ENCODE measurements at places on chromosomes 6 and 20.
A peak's percentile ranks its signal among the peaks of the same experiment; 100 is the strongest.

- no peak for DNase-seq
Measured at GRCh38 chr6:32814145-32814544, 2.7 kb downstream of the HLA-DOB start.

DNA sequence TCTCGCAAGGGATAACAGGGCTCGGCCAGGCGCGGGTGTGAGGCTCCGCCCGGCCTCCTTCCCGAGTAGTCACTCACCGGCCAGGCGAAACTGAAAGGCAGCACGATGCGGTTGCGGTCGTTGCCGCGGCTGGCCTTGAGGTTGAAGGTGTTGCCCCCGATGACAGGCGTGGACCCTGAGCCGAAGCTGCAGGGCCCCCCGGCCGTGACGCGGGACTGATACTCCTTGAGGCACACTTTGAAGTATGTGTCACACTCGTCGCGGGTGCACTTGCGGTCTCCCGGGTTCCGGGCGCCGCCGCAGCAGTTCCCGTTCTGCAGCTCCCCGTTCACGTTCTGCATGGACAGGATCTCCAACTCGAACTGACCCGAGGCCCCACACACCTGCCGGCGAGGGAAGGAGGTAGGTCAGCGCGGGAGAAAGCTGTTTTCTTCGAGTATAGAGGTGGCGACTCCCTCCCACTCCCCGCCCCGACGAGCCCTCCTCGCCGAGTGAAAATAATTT is 1.1 kb downstream of the JAG1 start:
- no peak for DNase-seq

DNA sequence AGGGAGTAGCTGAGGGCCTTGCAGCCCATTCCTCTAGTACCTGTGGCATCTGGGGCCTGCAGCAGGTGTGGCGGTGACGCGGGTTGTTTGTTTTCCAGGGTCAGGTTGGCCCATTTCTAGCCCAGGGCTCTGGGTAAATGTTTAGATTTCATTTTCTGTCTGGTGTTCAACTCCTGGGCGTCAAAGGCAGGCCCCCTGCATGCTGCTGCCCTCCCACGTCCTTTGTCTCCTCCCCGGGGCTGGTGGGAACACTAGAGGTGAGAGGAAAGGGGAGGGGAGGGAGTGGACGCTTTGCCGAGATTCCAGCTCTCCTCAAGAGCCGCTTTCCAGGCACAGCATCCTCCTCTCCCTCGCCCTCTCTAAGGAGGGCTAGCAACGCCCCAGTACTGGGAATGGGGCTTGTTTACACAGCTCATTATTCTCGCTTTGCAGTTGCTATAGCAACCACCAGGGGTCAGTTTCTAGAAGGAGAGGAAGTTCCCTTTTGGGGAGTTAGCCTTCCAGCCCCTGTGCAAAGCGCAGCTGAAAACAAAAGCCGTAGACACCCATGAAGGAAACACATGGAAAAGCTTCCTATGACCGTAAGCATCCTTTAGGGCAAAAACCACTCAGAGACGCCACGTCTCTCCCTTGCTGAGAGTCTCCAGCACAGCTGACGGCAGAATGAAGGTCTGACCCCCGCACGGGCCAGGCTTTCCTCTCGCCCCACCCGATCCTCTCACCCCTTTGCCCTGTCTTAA is 170.6 kb downstream of the LY86 start:
- no peak for DNase-seq

GRCh38 chr6:97322226-97322625 is 39.2 kb upstream of the MMS22L start:
- DNase-seq, result no peak

GRCh38 chr20:49132995-49133478 is 55.1 kb downstream of the STAU1 start:
- peak; percentile 20 for DNase-seq

DNA sequence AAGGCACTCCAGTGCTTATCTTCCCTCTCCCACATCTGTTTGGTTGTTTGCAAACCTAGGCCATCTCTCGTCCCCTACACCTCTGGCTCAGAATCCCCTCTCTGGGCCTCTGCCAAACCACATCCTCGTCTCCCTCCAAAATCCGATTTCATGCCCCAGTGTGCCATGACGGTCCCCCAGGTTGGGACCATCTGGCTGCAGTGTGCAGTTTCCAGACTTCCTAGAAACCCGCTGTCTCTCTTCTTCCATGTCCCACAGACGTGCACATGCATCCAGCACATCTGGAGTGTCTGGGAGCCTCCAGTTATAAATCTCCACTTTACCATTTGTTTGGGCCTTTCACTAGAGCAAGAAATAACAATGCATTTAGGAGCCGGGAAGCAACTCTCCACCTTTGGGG is 316.2 kb downstream of the KIF16B start:
- no peak for DNase-seq

DNA sequence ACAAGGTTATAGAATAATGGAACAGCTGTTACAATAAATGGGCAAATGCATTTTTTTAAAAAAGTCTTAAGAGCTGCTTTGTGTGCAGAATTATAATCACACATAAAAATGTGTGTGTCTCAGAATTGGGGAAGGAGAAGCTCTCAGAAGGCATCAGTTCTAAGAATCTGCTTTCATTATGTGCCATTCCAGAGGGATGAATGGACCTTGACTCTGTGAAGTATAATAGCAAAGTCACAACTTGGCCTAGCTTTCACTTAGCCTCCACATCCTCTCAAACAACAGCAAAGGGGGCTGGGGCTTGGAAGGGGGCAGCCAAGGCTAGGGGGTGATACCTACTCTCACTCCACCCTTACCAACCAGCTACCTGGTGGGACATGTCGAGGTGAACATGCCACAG is 265.0 kb downstream of the CDC5L start:
- no peak for DNase-seq

- no peak for DNase-seq
Measured at GRCh38 chr20:61640131-61640870, 388.2 kb downstream of the CDH4 start.

GRCh38 chr6:105746130-105746505 is 340.0 kb upstream of the PRDM1 start:
- DNase-seq, result no peak

GRCh38 chr6:727856-728255 is 34.9 kb upstream of the EXOC2 start:
- no peak for DNase-seq
